ENCODE measurements at places on chromosomes 2 and 18.

- no peak for DNase-seq
Observed at GRCh38 chr2:218746470-218746795, 35.5 kb upstream of the CYP27A1 start.

- no peak for DNase-seq
Observed at GRCh38 chr2:67082813-67083212, 314.3 kb upstream of the ETAA1 start.

DNA sequence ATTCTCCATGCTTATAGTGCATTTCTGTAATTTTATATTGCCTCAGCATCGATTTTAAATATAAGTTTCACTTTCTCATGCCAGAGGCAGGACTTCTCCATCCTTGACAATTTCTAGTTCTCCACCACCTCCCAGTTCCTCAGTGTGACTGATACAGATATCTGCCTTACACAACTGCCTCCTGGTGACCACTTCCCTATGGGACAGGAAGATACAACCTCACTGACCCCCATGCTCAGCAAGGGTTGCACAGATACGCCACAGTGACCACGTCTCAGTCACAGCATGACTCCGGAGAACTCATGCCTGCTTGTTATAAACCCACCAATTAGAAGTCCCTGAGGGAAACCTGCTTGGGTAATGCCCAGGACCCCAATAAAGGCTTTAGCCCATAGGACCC lies 284.0 kb upstream of the MC4R start:
- no peak for DNase-seq

GRCh38 chr2:4561196-4561595 lies 857.8 kb downstream of the DCDC2C start:
- DNase-seq, result no peak

DNA sequence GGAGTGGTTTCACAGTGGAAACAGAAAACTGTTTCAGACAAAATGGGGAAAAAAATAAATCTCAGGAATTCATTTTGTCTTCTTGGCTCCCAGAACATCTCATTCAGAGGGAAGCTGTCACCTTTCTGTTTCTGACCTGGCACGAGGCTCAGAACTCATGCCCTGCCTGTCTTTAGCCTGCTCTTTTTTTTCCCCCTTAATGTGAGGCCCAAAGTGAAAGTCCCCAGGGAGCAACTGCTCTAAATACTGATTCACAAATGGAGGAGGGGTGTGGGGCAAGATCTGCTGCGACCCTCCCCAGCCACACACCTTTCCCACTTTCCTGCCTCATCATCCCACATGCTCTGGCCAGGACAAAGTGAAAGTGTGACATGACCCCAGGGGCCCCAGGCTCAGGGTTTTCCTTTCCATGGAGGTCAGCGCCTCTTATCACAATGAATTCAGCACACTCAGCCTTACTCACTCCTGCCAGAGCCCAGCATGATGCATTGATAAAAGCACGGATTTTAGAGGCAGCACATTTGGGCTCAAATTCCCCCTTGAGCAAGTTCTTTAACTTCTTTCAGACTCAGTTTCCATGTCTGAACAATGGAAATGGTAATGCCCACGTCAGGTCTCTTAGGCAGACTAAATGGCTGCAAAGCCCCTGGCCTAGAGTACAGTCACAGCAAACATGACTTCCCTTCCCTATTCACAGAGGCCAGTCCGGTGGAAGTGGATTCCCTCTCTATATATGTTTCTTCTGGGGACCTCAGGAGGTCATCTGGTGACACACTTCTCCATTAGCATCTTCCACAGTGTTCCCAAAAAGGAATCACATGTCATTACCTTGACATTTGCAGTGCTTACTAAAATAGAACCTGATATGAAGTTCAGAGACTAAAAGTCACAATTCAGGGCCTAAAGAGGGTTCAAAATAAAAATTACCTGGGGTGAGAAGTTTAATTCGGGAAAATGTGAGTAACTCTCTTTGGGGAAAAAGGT lies 55.3 kb upstream of the TMEM163 start:
- DNase-seq, result no peak

- peak; percentile 3 for DNase-seq
Observed at GRCh38 chr2:240619506-240620148, 5.7 kb upstream of the GPR35 start.

DNA sequence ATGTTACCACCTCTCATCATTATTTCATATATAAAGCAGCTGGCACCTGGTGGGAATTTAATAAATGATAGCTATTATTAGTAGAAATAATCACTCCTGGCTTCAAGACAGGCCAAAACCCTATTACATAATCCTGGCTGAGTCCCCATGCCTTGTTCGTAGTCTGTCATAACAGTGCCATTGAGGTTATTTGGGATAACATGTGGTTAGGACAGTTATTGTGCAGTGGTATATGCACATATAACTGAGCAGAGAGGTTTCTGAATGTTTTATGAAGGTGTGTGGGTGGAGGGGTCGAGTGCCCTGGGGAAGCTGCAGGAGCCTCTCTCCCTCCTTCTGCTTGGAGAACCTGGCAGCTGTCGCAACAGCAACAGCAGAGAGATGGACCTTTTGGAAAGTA lies 162.4 kb upstream of the NABP1 start:
- no peak for DNase-seq

DNA sequence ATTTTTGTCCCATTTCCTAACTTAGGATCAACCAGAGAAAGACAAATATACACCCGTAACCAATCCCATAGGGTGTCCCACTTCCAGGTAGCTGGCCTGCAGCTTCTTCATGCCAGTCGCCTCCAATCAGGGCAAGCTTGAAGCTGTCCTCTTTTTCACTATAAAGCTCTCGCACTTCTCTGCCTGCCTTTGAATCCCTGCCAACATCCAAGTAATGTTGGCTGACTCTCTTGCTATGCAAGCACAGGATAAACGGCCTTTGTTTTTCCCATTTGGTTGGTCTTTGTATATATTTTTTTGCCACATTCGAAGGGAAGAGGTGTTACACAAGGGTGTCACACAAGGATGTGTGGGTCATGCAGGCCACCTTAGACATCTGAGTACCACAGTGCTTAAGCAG lies 388.8 kb downstream of the CBLN2 start:
- DNase-seq, result no peak

GRCh38 chr18:8443505-8443904 lies 165.7 kb upstream of the RAB12 start:
- DNase-seq, result no peak

- DNase-seq, result no peak
Observed at GRCh38 chr2:74168739-74169138, 9.9 kb downstream of the MOB1A start.

DNA sequence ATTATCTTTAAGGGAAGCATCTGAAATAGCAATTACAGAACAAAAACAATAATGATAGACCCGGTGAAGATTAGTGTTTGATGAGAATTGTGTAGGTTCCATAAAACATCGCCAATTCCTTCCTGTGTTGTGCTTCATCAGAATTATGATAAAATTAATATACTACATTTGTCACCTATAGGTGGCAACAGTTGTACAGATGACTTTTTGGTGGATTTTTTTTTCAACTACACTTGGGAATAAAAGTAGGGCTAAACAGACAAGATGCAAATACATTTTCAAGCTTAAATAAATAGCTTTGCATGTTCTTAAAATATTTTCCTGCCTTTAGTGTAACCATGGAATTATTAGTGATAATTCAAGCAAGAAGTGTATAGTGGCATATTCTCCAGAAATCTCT lies 7.0 kb upstream of the LYPD1 start:
- DNase-seq, result no peak

GRCh38 chr2:230172852-230173251 lies 46.9 kb downstream of the SP110 start:
- no peak for DNase-seq

DNA sequence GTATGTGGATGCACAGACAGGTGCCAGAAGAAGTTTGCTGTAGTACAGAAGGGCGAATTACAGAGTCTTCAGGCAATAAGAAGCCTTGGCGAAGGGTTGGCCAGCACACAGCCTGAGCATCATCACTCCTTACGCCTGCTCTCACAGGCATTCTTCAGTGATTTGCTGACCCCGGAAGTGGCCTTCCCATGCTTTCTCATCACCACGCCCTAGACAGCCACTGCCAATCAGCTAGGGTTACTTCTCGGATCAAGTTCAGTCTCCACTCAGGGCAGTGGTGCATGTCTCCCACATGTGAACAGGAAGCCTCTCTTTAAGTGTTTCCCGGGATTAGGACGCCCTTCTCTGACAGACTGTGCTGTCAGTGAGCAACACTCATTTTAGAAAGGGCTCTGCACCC lies 81.8 kb downstream of the C1QL2 start:
- no peak for DNase-seq

DNA sequence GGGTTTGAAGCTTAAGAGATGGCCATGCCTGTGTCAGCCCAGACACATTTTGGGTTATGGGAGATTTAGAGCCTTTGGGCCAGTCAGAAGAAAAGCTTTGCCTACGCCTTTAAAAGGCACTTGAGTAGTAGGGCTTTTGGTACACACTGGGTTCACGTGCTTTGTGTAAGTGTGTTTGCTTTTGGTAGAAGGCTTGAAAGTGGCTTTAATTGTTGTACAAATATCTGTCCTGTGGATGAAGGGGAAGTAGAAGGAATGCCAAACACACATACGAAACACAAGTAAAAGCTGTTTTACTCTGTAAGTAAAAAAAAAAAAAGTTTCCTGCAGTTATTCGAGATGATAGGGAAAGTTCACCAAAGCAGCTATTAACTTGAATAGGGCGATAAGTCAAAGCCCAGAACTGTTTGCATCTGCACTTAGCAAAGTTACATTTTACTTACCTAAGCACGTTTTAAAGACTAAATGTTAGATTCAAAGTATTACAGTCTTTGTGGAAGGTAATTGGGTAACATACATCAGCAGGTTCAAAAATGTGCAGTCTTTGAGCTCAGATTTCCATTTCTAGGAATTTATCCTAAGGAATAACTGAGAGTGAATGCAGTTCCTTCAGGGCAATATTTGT lies 75.4 kb downstream of the STK25 start:
- DNase-seq, result no peak

GRCh38 chr2:215277944-215278343 lies 33.9 kb upstream of the ATIC start:
- DNase-seq, result no peak

DNA sequence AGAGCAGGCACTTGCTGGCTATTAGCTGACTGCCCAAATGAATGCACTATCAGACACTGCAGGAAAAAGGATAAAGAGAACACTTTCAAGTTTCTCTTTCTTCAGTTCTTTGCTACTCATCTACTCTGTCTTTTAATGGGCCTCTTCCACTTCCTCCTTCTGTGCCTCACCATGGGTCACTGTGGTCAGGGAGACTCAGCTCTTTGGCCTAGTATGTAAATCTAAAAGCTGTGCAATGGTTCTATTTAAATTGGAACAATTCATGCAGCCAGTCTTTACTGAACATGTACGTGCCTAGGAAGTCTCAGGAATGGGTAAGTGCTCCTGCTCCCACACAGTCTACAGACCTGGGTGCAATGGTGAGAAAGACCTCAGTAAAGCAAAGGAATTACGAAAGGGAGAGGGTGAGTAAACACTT lies 79.1 kb upstream of the DNMT3A start:
- DNase-seq, result no peak

- no peak for DNase-seq
Observed at GRCh38 chr2:202049840-202050239, 16.2 kb downstream of the FZD7 start.

GRCh38 chr2:161415987-161416707 lies at the start of gene TBR1:
TBR1 (plus strand) TSS chr2:161416297; CDS start chr2:161416411, 114 bp downstream.
- peak; percentile 35 for DNase-seq

DNA sequence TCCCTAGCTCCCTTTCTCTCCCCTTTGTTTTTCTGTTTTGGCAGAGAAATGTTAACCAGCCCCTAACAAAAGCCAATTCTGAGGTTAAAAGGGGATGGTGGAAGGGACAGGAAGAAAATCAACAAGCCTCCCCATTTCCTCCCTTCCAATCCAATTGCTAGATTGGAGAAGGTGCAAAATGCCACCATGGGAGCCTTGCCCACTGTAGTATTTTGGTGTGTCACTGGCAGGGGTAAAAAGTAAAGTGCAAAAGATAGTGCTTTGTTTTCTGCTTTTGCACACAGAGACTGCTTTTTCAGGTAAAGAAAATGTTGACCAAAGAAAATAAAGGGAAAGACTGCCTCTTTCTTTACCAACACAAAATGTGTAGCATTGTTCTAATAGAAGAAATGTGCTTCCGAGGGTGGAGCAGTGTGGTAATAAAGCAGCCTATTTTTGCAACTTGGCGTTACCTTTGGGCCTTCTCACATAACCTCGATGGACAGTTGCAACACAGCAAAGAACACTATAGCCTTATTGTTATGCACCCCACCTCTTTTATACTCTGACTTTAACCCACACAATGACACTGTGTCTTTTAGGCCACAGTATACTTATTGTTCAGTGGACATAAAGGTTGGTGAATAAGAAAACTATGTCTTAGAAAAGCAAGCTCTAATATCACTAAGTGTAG lies 861.8 kb downstream of the BCL11A start:
- DNase-seq, result no peak
